ENCODE measurements at places on chromosomes 11 and 22.

GRCh38 chr11:63274776-63275175, 31.4 kb upstream of the SLC22A25 start:
- DNase-seq = no peak

DNA sequence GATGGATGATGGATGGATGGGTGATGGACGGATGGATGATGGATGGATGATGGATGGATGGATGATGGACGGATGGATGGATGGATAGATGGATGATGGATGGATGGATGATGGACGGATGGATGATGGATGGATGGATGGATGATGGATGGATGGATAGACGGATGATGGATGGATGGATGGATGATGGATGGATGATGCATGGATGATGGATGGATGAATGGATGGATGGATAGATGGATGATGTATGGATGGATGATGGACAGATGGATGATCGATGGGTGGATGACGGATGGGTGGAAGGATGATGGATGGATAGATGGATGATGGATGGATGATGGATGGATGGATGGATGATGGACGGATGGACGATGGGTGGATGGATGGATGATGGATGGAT, 21.1 kb downstream of the KCTD17 start:
- no peak for DNase-seq

DNA sequence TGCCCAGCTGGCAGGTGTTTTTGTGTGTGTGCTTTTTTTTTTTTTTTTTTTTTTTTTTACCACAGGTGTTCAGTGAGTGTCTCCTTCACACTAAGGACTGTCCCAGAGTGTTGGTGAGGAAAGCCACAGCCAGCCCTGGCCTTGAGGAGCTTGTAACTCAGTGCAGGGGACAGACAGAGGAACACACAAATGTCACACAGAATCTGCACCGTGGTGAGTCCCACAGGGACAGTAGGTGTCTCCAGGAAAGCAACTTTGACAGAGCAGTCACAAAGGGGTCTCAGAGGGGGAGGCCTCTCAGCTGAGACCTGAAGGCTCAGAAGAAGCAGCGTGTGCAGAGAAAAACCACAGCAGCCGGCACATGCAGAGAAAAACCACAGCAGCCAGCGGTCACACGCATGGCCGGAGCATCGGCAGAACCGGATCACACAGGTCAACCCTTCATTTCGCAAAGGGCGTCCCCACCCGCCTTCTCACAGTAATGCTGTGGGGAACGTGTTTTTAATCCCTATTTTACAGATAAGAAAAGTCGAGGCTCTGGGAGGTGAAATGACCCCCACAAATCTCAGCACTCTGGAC, 101.7 kb upstream of the PRR5 start:
- DNase-seq = no peak

GRCh38 chr11:62719302-62719978, 7.8 kb downstream of the HNRNPUL2 start:
- no peak for DNase-seq

DNA sequence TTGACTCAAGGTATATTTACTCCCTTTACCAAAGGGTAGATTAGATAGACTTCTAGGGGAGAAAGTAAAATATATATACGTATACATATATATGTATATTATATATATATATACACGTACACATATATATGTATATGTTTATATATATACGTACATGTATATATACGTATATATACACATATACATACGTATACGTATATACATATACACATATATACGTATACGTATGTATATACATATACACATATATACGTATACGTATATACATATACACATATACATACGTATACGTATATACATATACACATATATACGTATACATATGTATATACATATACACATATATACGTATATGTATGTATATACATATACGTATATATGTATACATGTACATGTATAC, 430.5 kb upstream of the ANO3 start:
- DNase-seq = no peak
